ENCODE measurements at places on chromosomes 5 and 9.

DNA sequence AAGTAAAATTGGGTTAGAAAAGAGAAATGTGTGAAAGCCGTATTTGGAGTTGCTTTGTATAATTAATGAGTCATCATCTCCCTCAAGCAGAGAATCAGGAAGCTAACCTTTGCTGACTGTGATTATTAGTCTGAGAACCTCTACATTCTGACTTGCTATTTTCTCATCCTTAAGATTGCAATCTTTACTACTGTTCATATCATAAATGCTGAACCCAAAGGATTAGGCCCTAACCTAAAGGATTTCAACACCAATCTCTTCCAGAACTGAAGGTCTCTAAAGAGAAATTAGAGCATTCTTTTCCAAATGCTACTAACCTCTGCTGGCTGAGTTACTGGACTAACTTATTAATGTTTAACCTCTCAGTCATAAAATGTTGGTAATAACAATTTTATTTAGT, 538.1 kb upstream of the MEF2C start:
- DNase-seq, result peak; percentile 50

DNA sequence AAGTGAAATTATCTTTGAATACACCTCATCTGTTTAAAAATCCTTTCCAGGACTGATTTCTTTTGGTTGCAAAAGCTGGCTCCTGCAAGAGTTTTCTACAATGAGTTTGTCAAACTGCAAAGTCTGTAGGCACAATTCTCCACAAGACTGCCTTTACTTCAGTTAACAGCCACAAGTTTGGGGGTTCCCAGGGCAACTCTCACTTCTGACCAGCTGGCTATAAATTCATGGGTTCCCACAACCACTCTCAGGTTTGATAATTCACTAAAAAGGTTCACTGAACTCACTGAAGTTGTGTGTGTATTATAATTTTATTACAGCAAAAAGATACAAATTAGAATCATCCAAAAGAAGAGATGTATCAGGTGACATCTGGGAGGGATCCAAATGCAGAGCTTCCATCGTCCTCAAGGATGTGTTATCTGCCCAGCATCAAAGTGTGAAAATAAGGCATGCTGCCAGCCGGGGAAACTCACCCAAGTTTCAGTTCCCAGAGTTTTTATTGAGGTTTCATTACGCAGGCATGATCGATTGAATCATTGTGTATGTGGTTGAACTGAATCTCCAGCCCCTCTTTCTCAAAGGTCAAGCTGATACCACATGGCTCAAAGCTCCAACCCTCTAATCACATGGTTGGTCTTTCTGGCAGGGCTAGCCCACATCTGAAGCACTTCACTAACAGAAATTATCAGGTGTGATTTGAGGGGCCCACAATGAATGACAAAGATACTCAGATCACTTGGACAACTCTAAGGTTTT, 19.0 kb upstream of the PSIP1 start:
- no peak for DNase-seq

- no peak for DNase-seq
Measured at GRCh38 chr9:841371-842209, at the start of gene DMRT1. Gene DMRT1 (plus strand): TSS chr9:841697. CDS start chr9:841839, 142 bp downstream.

DNA sequence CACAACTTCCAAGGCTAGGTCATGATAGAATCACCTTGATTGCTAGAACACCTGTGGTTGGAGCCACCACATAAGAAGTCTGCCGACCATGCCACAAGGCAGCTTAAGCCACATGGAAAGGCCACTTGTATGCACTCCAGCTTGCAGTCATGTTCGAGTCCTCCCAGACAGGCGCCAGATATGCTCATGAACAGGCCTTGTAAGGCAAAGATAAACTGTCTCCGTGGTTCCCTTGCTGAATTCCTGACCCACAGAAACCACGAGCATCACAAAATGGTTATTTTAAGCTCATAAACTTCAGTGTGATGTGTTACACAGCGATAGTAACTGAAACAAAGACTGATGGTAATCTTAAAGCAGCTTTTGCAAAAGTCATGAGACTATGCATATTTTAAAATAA, 188.4 kb upstream of the DAPK1 start:
- DNase-seq, result no peak

DNA sequence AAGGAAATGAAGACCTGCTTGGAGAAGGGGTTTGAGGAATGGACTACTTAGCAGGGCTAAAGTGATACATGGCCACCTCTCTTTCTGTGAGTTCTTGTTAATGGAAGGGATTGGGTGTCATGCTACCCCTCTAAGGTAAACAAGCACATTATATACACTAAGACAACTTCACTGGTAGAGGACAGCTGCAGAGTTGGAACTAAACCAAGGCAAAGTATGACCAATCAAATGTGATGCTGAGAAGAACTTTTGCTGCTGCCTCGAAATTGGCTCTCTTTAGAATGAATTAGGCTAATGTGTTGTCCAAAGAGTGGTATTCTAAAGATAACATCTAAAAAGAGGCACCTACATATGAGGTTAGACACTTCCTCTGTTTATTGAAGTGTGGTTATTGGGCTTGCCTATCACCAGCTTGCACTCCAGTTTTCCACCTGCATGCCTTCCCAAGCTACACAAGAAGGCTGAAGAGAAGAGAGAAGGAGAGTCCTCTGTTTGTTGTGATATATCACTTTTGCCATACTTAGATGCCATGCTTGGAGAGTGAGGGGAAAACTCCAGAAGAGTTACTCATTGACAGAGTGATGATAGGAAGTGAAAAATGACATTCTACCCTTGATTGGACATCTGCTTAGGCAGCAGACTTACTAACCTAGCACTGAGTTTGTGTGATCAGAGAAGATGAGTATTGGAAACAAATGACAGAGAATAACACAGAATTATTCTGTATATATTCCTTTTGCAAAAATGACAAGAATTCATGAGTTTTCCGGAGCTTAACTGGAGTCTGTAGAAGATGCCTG, 536.1 kb downstream of the ZNF608 start:
- no peak for DNase-seq

DNA sequence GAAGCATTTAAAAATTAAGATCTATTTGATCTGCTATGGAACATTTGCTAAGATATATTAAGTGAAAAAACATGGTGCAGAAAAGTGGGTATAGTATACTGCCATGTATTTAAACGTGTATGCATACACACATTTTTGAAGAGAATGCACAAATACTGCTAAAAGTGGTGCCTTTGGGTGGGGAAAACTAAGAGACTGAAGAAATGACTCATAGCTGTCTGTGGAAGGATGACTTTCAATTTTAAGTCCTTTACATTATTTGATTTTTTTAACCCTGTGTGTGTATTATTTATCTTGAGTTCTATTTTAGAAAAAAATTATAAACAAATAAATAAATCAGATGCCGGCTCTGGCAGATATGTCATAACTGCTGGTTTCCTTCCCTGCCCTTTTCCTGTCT, 120.7 kb upstream of the SLIT3 start:
- DNase-seq, result no peak

DNA sequence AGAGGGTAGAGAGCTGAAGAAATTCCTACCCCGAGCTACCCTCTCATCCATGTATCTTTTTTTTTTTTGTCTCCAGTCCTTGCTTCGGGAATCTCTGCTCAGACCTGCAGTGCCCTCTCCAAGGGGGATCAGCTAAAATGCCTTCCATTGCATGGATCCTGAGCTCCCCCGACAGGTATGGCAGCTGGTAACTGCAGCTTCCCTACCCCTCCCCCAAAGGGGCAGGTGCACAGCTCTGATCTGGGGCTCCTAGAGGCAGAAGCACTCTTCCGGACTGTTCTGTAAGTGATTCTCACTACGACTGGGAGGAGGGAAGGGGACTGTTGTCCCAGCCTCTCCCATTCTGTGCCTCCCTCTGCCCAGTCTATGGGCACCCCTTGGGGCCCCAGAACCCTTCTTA, 169.6 kb downstream of the MELK start:
- no peak for DNase-seq

DNA sequence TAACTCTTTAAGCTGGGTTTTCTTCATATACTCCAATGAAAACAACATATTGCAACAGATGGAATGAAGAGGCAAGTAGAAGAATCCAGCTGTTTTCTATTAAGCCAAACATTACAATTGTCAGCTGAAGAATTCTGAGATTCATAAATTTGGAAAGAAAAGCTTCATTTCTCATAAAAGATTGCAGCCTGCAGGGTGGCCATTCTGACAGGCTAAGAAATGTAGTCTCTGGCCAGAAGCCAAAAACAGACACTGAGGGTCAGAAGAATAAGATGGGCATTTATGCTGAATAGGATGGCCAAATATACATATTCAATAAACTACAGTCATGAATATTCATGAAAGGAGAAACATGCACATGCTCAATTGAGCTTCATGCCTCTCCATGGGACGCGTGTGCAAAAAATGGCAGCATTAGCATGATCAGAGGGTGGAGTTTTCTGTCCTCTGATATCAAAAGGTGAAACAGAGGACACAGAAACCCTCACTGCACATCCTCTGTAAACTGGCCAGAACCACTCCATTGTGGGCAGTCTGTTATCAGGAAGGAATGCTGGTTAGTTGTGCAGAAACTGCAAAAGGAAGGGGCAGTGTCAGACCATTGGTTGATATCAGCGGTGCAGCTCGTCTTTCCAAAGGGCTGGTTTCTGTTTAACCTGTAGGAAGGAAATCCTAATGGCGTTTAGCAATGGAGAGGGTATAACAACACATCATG, 50.2 kb downstream of the FXN start:
- no peak for DNase-seq

- no peak for DNase-seq
Measured at GRCh38 chr5:39178171-39178570, 41.2 kb downstream of the FYB1 start.

- no peak for DNase-seq
Measured at GRCh38 chr9:14524873-14525515, 168.2 kb downstream of the ZDHHC21 start.

- peak; percentile 56 for DNase-seq
Measured at GRCh38 chr5:171648279-171649074, 137.1 kb upstream of the SMIM23 start.

DNA sequence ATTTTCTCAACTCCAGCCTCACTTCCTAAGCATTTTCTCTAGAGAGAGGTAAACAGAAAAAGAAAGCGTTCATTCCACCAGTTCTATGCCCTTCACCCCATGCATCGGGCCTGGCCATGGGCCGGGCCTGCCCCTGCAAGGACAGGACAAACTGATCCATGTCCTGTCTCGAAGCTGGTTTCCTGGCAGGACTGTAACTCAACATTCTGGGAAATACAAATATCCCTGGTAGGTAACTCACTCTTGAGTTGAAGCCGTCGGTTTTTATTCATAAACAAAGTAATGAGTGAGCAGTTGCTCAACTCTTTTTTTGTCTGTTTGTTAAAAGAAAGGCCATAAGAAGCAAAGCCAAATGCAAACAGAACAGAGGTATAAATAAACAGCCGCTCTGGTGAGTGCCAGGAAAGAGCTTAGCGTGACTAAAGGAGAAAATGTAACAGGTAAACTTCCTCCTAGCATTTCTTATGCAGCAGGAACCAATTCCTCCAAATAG, 64.4 kb upstream of the DNAH5 start:
- DNase-seq, result no peak

GRCh38 chr9:2096376-2096970, 81.3 kb downstream of the SMARCA2 start:
- no peak for DNase-seq

- no peak for DNase-seq
Measured at GRCh38 chr9:34254966-34255825, 73.9 kb downstream of the KIF24 start.

GRCh38 chr9:15403155-15403554, 19.5 kb upstream of the SNAPC3 start:
- DNase-seq, result no peak

DNA sequence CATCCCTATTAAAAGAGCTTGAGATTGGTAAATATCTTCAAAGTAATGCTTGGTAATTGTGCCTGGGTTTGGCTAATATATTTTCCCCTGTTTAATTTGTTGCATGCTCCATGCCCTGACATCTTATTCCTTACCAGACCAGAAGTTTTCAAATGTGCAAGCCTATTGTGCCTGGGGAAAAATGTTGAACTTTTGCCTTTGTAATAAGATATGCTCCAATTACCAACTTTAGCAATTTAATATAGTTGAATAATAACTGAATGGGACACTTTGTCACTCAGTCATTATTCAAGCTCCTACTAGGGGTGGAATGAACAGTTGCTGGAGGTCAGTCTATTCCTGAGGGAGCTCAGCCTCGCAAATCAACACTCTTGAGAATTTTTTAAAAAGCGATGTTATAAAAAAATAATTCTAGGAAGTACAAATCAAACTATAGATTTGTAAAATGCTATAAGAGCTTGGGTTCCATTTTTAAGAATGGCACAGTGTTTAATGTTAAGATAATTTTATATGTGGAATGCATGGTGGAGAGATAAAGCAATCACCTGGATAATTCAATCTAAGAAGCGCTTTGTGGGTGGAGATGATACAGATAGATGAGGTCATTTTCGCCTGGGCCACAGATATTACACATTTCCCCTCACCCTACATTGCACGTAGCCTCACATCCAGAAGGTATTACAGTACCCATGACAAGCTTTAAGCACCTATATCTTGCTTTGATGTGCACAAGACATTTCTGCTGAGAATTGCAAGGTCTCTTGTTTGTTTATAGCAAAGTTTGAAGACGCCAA, 231.8 kb downstream of the PIK3R1 start:
- DNase-seq, result no peak

DNA sequence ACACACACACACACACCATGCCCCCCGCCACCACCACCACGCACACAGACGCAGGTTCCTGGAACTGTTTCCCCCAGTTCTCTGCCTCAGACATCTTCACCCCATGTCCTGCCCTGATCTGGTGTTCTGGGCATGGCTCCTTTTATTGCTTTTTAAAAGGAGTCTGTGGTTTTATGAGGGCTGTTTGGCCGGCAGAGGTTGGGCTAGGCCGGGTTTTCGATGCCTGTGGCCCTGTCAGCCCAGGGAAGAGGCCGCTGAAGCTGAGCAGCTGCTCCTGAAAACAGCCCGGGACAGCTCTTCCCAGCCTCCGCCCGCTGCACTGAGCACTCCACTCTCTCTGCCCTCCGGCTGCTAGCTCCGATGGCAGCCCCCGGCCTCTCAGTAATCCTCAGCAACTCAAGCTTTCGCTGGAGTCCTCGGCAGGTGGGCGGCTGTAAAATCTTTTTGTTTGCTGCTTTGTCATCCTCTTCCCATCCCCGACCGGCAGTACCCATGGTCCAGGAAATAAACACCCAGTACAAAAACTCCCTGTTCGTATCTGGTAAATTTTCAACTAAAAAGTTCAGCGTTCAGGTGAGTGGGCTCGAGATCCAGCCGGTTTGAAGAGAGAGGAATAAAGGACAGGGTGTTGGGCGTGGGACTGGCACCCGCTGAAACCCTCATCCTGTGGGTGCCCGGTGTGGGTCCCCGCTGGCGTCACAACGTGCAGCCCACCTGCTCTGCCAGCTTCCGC, 103.0 kb upstream of the ERCC6L2 start:
- no peak for DNase-seq

DNA sequence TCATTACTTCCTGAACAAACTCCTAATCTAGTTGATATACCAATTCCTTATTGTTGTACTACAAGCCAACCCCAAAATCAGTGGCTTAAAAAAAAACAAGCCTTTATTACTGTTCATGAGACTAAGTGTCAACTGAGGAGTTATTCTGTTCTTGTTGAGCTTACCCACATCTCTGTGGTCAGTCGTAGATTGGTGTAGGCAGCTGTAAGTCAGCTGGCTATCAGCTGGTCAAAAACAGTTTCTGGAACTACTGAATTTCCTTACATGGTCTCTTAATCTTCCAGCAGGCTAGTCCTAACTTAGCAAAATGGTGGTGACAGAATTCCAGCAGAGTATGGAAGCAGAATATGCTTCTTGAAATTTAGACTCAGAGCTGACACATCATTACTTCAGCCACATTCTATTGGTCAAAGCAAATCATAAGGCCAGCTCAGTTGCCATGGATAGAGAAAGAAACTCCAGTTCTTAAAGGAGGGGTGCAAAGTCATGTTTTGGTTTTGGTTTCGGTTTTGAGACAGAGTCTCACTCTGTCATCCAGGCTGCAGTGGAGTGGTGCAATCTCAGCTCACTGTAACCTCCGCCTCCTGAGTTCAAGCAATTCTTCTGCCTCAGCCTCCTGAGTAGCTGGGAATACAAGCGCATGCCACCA, 386.1 kb upstream of the MPDZ start:
- DNase-seq, result no peak

All from Kasumi-1 (cell line).